ENCODE measurements at places on chromosomes 4 and X. TPM values are rescaled to one million over a fixed set of nuclear protein-coding genes. Genes with fewer than 3 reads are reported as not detected.

The NMU gene
- polyA plus RNA-seq = not detected

The NUP62CL gene
- 3.6 TPM for polyA plus RNA-seq

The MAGEA4 gene
- not detected for polyA plus RNA-seq

The CT83 gene
- polyA plus RNA-seq = not detected

The SHROOM3 gene
- 28.2 TPM for polyA plus RNA-seq

The SSX3 gene
- not detected for polyA plus RNA-seq

The DMP1 gene
- not detected for polyA plus RNA-seq

The SCRG1 gene
- not detected for polyA plus RNA-seq

The SYNPO2 gene
- 34.6 TPM for polyA plus RNA-seq

The TKTL1 gene
- polyA plus RNA-seq = not detected

The TMPRSS11E gene
- 0.09 TPM for polyA plus RNA-seq

All from sigmoid colon (tissue), 7 donors.